ENCODE measurements at places on chromosomes 3 and 15.

- DNase-seq = peak; percentile 55
Observed at GRCh38 chr3:52471371-52472238, 16.2 kb downstream of the NISCH start.

DNA sequence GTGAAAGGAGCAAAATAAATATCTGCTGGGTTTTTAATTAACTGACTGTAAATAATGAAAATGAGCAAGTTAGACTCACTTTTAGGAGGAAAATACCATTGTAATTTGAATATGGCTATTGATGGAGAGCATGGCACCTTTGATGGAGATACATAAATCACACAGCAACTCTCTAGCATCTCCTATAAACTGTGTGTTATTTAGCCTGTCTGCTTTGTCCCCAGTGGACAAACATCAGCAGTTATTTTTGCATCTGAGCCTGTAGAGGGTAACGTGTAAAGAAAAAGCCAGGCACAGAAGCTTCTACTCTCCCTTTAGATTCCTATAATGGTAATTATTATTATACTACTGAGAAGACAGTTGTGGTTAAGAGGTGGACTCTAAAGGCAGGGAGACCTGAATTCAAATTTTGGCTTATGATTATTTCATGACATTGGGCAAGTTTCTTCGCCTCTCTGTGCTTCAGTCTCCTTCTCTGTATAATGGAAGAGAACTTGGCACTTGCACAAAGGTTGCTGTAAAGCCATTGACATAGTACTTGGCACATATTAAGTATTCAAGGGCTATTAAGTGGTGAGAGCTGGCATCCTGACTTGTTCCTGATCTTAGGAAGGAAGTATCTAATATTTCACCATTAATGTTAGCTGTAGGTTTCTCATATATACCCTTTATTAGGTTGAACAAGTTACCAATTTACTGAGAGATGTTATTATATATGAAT lies 289.5 kb upstream of the TRIM42 start:
- no peak for DNase-seq

DNA sequence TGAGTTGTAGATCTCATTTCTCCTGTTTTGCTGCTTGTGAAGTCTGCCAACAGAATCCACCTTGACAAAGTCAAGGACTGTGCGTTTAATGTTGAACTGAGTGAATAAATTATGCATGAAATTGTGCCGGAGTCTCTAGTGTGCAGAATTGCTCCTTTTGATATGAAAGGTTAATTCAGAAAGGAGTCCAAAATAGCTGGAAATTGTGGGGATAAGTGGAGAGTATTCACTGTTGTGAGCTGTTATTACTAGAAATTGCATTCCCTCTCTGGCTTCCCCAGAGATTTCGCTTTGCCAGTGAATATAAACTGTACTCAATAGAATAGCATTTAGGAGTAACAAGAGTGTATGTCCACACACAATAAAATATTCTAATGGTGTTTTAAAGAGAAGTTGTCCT lies 43.1 kb downstream of the SAMMSON start:
- no peak for DNase-seq

- no peak for DNase-seq
Observed at GRCh38 chr15:55379095-55379494, 29.1 kb downstream of the CCPG1 start.

DNA sequence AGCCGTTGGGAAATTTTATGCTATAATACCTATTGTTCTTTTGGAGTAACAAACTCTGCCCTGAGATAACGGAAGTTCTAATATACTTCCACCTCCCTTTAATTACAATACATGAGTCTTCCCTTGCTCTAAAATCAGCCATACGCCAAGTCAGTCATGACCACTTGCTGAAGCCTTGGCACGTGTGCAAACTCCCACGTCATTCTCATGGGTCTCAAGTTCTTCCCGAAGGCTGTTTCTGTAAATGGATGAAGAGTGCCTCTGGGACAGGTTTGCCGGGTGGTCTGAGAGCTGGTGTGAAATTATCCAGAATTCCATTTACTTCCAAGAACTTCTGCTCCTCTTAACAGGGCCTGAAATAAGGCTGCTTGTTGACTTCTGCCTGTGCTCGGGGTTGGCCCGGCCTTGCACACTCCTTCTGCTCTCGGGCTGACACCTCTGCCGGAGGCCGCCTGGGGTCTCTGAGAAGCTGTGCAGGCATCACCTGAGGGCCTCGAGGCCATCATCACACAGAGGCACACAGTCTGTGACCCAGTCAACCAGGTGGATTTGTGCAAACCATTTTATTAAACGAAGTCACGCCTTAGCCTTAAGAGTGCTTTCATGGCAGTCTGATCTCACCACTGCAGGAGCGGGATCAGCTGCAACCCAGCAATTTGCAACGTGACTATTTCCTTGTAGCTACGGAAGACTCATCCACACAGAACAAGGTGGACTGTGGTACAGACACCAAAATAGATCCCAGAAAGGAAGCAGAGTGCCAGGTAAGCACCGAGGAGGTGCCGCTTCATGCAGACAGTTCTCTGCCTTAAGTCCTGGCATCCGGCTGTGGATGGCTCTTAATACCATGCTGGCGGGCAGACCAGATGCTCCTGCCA lies 120.1 kb downstream of the ADAMTS17 start:
- no peak for DNase-seq

- DNase-seq = no peak
Observed at GRCh38 chr15:74036271-74037170, 42.0 kb downstream of the PML start.

GRCh38 chr3:158313338-158313927 lies 203.5 kb downstream of the RSRC1 start:
- peak; percentile 74 for DNase-seq
